ENCODE measurements at places on chromosomes 1 and 21.
A peak's percentile ranks its signal among the peaks of the same experiment; 100 is the strongest.

DNA sequence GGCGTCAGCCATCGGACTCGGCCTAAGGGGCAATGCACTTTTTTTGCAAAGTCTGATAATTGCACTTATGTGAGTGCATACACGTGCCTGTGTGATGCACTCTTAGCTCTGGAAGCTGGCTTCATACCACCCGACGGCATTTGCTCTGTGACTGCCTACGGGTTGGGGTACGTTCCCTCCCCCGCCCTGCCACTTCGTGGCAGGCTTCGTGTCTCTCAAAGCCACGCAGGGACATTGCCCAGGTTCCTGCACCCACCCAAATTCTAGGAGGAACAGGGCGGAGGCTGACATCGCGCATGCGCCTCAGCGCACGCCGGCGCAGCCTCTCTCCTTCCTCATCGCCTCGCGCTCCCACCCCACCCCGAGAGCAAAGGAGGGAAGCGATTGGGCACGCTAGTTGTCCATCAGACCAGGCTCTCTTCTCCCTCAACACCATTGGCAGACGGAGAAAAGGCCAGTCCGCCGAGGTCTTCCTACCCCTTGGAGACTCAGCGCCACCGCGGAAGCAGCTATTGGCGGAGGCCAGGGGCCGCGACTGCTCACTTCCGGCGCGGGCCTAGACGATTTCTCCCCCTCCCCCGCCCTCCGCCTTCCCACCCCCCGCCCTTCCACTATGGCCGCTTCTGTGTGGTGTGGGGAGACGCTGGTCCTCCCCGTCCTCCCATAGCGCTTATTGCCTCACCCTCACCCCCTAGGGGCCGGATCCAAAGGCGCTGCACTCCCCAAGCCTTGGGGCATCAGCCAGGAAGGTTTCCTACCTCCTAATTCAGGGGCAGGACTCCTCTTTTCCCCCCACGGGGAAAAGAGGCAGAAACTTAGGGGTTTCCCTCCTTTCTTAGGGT is at the start of gene INTS3:
INTS3 (plus strand) TSS at position 588 of the 842 bp plus-strand sequence. CDS start 585 bp downstream, outside the sequence.
- peak; percentile 98 for DNase-seq

DNA sequence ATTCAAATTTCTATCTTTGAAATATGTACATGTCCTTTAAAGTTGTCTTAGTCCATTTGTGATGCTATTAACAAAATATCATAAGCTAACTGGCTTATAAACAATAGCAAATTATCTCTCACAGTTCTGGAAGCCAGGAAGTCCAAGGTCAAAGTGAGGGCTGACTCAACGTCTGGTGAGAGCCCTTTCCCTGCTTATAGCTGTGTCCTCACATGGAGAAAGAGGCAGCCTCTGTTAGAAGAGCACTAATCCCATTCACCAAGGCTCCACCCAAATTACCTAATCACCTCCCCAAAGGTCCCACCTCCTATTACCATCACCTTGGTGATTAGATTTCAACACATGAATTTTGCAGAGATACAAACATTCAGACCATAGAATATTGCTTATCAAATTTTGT is 450.1 kb upstream of the BEND5 start:
- no peak for DNase-seq

DNA sequence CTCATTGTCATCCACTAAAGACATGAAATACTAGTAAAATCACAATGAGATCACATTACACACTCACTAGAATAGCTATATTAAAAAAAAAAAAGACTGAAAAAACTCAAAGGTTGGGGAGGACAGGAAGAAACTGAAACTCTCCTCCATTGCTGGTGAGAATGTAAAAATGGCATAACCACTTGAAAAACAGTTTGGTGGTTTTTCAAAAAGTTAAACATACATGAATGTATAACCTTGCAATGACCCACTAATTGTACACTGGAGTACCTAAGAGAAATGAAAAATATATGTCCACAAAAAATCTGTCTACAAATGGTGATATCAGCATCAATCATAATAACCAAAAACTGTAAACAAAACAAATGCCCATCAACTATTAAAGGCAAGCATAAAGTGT is 44.0 kb downstream of the NRIP1 start:
- no peak for DNase-seq

GRCh38 chr1:182035097-182035770 is 26.3 kb downstream of the ZNF648 start:
- DNase-seq: peak; percentile 10

GRCh38 chr1:163090321-163090945 is 21.3 kb downstream of the RGS4 start:
- no peak for DNase-seq

GRCh38 chr1:200245473-200245872 is 164.4 kb downstream of the ZNF281 start:
- no peak for DNase-seq

- DNase-seq: no peak
These were observed 46.6 kb upstream of the APOBEC4 start for GRCh38 chr1:183699616-183700160.

DNA sequence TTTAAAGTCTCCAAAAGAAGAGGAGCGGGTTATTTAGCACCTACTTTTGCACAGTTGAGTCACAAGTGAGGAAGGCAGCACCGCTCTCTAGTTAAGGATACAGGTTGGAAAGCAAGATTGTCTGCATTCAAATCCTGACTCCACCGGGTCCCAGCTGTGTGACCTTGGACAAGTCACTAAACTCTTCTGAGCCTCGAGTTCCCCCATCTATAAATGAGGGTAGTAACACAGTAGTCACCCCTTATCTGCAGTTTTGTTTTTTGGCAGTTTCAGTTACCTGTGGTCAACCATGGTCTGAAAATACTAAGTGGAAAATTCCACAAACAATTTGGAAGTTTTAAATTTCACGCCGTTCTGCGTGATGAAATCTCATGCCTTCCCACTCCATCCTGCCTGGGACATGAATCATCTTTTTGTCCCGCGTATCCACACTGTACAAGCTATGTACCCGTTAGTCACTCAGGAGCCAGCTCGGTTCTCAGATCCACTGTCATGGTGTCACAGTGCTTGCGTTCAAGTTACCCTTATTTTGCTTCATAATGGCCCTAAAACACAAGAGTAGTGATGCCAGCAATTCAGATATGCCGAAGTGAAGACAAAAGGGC is 49.4 kb downstream of the CAPZB start:
- no peak for DNase-seq

- DNase-seq: no peak
These were observed 232.6 kb upstream of the PLXNA2 start for GRCh38 chr1:208476846-208477170.

DNA sequence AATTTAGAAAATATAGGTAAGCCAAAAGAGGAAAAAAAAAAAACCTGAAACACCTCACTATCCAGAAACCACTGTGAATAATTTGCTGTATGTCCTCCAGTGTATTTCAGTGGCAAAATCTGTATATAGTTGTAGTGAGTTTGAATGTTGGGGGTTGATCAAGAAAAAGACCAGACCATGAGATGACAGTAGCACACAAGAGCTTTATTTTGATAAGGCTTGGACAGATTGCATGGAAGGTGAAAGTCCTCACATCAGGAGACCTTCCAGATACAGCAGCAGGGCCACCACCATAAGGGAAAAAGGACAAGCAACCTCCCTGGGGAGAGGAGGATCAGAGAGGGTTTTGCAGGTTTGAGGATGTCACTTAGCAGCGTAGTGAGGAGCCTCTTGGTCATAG is 16.2 kb upstream of the C1orf115 start:
- no peak for DNase-seq

All from stimulated activated CD4-positive, alpha-beta T cell treated with anti-CD3 and anti-CD28 coated beads, Interleukin-4, amount 100 ng/mL, for 1 hour (primary cell).